ENCODE measurements at places on chromosomes 16 and 17.

- no peak for DNase-seq
These were observed 13.2 kb downstream of the PRKCB start for GRCh38 chr16:23848958-23849357.

DNA sequence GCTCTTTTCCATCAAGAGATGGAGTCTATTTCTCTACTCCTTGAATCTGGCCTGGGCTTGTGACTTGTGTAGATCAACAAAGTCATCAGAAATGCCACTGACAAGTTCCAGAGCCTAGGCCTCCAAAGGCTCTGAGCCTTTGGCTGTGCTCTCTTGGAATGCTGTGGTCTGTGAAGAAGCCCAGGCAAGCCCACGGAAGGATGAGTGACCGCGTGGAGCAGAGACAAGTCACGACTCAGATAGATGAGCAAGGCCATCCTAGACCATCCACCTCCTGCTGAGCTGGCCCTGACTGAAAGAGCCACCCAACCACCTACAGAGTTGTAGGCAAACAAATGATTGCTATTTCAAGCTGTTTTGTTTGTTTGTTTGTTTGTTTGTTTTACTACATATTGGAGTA lies 11.6 kb upstream of the ICAM2 start:
- DNase-seq, result no peak

DNA sequence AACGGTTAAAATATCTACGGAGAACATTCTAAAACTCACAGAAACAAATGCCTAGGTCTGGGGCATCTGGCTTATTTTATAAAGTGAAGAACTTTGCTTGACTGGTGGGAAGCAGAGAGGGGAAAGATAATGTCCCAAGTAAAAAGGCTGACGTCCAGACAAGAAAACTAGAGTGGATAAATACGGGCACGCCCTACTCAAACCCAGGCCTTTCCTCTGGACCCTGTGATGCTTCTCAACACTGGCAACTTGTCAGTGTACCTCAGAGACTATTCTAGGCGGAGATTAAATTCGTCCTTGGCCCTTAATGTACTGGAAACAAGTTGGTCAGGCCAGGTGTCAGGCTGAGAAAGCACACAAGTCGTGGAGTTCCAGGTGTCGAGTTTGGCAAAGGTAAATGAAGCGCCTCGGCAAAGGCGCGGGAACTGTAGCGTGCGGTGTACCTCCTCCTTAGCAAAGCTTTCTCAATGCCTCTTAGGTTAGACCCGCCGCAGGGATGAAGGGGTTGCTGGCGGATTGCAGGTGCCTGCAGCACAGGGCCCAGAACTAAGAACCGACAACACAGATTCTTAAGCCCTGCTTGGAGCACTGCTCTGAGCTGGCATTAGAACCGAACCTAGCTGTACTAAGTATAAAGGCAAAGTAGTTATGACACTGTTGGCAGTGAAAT lies 668 bp upstream of the UNK start:
- no peak for DNase-seq

- no peak for DNase-seq
These were observed 3.0 kb upstream of the UBB start for GRCh38 chr17:16377941-16378341.

- no peak for DNase-seq
These were observed 15.6 kb downstream of the CDK5RAP3 start for GRCh38 chr17:47986520-47986919.

DNA sequence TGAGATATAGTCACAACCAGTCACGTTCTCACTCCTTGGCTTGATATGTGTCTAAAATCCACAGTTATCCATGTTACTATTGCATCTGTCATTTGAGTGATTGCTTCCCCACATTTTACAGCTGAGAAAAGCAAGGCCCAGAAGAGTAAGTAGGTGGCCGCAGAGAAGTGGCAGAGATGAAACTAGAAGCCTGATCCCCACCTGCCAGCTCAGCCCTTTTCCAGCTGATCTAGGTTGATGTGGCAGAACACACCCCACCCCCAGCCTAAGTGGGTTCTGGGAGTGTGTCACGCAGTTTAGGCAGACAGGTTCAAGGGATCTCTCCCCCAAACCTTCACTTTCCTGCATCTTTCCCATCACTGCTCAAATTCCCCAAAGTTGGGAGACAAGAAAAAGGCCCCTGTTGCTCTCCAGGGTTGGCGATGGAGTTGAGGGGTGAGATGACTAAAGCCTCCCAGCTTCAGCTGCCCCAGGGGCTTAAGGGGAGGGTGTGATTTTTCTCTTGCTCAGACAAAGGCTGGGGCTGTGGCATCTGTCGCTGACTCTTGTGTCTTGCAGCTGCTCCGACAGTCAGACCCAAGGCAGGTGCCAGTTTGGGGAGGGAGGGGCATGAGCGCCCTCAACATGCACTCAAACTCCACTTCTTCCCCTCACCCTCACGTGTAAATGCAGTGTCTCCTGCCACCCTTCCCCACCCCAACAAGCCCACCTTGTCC lies 48.9 kb upstream of the LHX1 start:
- no peak for DNase-seq

DNA sequence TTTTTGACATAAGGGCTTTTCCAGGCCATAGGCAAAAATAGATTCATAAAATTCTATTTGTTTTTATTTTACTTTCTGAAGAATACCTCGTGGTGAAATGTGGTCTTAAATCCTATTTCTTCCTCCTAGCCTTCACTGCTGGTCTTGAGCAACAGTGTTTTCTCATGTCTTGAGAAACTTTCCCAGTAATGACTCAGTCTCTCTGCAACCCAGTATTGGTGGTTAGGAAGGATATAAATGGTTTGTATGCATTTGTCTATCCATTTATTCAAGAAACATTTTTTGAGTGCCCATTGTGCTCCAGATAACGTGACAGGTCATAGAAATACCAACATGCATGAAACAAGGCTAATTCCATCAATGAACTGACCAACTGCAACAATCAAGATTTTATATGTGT lies 213.9 kb downstream of the TMEM114 start:
- no peak for DNase-seq

All from NCI-H2081 (cell line).